OCI-LY7 (cell line): ENCODE measurements at places on chromosomes 2 and 18. TPM values are rescaled to one million over a fixed set of nuclear protein-coding genes. Genes with fewer than 3 reads are reported as not detected.

TCF7L1 gene
- not detected in 2 replicates for total RNA-seq

ABHD3 gene
- total RNA-seq, result 169 and 185 TPM in 2 replicates

DNAJC5G gene
- total RNA-seq, result 18.1 and 18.2 TPM in 2 replicates

ASB18 gene
- not detected in 2 replicates for total RNA-seq

KLF7 gene
- total RNA-seq, result 0.35 TPM in 1 of 2 replicates, not detected in the other

DNA sequence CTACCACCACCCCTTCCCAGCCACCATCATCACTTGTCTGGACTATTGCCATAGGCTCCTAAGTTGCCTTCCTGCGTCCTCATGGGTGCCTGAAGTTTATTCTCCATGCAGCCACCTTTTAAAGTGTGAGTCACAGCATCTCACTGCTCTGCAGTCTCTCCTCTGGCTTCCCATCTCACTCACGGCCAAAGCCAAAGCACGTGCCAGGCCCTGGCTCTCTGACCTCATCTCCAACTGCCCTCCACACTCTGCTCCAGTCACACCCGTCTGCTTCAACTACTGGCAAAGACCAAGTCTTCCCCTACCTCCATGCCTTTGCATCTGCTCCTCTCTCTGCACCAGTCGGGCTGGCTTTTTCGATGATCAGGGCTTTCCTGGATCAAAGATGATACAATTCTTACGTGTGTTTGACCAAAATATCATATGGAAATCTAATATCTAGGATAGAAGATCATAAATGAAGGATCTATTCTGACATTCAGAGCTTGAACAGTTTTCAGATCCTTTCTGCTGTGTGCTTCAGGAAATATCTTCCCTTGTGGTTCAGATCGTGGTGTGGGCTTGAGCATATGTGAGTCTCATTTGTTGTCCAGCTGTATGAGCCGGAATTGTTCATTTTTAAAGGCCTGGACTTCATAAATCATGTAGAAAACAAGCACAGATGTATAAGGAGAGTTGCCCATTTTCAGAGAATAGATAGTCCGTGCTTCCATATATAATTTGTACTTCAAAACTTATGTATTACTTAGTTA, 175.6 kb downstream of the PRKCE start:
- DNase-seq, result no peak

- no peak for DNase-seq
These were observed 399.8 kb downstream of the SATB2 start for GRCh38 chr2:199057936-199058335.

DNA sequence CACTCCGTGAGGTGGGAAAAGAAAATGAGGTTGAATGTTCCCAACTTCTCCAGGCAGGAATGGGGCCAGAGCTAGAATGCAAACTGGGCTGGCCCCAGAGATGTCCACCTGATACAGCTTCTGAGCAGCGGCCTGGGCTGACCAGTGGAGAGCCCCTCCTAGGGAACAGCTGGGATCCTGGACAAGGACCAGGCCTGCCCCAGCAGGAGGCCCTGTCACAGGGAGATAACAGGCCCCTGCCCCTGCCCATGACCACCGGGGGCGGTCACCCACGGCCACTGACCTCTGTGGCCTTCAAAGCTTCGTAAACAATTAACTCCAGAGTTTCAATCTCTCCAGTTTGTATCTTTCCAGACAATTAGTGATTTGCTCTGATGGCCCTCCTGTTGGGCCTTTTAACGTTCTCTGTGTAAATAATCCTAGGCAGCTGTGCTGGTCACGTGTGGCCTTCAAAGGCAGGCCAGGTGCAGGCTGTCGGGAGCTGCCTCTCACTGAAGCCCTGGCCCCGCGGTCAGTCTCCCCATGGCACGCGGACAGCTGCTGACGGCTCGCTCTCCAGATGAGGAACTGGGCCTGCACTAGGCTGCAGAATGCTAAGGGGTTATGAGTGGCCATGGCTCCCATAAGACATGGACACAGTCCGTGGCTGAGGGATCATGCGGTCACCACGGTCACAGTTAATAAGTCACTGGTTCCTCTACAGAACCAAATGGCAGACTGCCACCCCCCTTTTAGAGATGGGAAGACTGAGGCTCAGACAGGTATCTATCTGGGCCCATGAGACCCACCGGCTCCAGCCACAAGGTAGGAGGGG, 9.2 kb downstream of the HS6ST1 start:
- no peak for DNase-seq

DNA sequence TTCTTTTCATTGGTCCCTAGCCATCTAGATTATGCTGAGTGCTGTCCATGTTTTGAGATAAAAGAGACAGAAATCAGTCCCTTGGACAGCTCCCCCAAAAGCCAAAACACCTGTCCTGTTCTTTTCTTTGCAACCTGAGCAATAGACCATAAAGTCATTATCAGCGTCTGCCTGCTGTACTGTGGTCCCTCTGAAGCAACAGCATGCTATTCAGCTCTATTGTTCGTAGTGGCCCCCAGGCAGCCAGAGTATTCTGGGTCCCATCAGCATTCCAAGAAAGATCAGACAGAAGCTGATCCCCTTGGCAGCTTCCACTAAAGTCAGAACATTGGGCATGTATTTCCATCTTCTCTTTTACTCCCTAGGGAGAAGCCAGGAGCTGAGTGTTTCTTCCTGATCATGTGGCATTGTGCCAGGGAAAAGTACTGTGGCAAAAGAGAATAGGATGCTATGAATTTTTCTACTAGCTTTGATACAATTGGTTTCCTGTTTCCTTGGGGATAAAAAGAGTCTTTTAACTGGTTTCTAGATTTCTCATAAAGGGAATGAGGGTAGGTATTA, 33.6 kb upstream of the ZSWIM2 start:
- DNase-seq, result no peak

GRCh38 chr2:54470266-54470938, 14.3 kb downstream of the SPTBN1 start:
- DNase-seq, result no peak
